ENCODE measurements at places on chromosomes 5 and 9.

GRCh38 chr9:116475201-116475600, 211.9 kb upstream of the TRIM32 start:
- no peak for DNase-seq

DNA sequence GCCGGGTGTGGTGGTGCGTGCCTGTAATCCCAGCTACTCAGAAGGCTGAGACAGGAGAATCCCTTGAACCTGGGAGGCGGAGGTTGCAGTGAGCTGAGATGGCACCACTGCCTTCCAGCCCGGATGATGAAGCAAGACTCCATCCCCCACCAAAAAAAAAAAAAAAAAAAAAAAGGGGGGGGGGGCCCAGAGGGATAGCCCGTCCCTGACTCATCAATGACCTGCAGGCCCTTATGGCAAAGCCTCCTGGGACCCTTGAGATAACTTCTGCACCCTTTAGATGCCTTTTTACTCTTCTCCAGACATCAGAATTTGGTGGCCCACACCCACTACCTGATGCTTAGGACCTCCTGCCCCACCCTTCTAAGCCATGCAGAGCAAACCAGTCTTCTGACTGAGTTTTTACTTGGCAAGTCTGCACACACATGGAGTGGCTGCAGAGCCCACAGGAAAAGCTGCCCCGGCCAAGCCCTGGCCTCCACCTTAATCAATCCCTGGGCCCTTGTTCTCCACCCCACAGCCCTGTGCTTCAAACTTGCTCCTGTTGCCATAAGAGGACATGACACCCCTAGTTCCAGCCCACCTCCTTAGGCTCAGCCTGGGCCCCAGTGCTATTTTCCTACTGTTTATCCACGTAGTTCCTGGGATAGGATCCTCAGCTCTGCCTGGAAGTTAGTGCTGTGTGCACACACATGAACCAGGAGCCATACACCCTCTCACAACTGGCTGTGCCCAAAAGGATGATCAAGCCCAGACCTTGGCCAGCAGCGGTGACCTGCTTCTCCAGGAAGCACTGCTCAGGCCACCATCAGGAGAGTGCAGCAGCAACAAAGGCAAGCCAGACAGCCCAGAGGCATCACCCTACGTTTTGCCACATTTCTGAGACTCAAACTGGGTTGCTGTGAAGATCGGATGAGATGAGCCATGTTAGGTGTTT, 5.1 kb downstream of the MGAT1 start:
- no peak for DNase-seq

- no peak for DNase-seq
These were observed 31.0 kb upstream of the ISOC1 start for GRCh38 chr5:129063483-129064113.

- no peak for DNase-seq
These were observed 23.6 kb upstream of the FIBCD1 start for GRCh38 chr9:130962418-130963316.

GRCh38 chr9:4422495-4422894, 67.8 kb upstream of the SLC1A1 start:
- DNase-seq = peak; percentile 1

DNA sequence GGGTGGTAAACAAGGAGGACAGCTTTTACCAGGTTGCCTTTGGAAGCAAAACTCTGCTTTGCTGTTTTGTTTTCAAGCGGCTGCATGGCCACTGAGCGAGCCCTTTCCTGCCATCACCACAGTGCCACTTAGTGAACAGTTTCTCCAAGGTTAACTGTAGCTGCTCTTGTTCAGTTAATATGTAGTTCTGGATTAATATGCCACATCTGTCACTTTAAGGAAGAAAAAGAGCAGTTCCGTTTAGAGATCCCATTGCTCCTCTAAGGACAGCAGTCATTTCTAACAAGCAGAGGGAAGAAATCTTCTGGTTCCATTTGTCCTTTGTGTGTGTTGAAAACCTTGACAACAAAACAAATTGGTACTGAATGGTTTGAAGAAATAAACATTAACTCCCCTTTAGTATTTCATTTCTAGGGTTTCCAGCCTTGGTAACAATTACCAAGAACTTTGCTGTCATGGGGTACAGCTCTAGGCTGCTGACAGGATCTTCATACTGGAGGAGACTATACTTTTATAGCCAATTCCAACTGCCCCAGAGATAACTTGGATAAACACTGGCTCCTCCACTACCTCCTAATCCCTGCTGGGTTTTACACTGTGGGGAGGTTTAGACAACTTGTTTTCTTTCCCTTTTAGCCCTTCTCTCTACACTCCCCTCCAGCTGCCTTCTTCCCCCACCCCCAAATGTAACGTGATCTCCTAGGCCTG, 10.3 kb upstream of the ABL1 start:
- DNase-seq = no peak

DNA sequence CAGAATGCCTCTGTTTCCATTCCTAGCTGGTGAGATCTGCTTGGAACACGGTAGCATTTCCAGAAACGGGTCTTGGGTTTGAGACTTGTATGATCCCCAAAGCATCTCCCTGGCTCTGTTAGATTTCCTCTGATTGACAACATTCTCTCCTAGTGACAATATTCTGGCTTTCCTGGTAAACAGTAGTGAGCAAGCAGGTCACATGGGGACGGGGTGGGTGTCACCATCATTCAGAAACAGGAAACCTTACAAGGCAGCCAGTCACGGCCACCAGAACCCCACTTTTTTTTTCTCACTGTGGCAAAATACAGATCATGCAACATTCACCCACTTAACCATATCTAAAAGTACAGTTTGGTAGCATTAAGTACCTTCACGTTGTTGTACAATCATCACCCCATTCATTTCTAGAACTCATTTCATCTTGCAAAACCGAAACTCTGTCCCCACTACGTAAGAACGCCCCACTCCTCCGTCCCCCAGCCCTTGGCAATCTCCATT, 90.1 kb upstream of the LMX1B start:
- DNase-seq = peak; percentile 24

DNA sequence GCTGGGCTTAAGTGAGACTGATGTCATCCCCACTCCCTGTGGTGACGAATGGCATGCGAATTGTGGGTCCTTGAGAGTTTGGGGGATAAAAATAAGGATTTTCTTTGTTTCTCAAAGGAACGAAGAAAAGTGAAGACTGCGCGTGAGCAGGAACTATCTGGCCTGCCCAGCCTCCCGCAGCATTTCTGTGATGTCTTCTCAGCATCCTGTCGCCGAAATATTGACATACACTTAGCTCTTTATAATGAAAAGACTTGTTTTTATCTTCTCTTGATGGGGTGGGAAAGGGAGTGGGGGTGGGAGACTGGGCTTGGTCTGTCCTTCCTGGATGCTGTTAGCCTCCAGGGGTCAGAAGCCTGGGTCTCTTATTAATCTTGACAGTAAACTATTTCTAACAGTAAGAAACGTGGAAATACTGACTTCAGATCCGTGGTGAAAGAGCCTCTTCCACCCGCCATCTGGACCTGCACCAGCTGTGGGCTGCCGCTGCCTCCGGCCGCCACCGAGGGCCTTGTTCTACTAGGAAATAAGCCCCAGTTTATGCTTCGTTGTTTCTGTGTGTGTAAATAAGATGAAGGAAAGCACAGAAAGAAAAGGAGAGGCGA, 239.6 kb downstream of the FANCC start:
- DNase-seq = no peak

GRCh38 chr9:35164711-35165110, 2.9 kb downstream of the UNC13B start:
- no peak for DNase-seq

GRCh38 chr5:160198841-160199409, 30.4 kb upstream of the FABP6 start:
- no peak for DNase-seq

- no peak for DNase-seq
These were observed 18.5 kb downstream of the OLFM1 start for GRCh38 chr9:135105938-135106491.

GRCh38 chr9:17837965-17838364, 259.1 kb downstream of the SH3GL2 start:
- no peak for DNase-seq

DNA sequence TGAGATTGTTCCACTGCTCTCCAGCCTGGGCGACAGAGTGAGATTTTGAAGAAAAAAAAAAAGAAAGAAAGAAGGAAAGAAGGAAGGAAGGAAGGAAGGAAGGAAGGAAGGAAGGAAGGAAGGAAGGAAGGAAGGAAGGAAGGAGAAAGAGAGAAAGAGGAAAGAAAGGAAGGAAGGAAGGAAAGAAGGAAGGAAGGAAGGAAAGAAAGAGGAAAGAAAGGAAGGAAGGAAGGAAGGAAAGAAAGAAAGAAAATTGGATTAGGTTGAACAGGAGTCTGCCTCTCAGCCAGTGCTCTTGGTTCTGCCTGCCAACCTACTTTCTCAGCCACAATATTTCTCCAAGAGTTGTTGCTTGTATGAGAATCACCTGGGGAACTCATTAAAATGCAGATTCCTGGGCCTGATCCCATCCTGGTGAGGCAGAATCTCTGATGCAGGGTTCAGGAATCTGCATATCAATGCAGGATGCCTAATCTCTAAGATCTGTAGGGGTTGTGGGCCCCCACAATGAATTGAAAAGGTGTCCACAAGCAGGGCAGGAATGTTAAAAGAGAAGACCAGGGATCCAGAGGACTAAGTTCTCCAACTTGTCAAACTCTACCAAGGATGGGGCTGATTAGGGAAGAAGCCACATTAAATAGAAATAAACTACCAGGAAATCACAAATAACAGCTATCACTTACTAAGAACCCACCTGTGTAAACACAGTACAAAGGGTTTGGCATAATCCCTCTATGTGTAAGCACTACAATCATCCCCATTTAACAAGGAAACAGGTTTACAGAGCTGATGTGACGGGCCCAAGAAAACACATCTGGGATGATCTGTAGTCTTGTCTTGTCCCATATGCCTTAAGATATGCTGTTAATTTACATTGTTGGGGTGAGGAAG, 23.4 kb upstream of the GALNT10 start:
- DNase-seq = no peak

DNA sequence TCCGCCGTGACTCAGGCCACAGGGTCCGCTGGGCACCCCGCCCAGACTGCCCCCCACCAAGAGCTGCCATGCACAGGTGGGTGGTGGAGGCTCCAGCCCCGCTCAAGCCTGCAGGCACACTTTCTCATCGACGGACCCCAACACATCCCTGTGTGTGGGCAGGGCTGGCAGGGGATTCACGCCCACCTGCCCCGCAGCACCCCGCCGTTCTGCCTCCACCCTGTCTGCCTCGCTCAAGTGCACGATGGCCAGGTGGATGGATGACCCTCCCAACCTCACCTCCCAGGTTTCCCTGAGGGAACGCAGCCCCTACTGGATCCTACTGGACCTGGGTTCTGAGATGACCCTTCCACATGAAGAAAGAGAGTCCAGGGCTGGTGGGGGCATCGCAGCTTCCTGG, 26.1 kb upstream of the FCN1 start:
- no peak for DNase-seq

DNA sequence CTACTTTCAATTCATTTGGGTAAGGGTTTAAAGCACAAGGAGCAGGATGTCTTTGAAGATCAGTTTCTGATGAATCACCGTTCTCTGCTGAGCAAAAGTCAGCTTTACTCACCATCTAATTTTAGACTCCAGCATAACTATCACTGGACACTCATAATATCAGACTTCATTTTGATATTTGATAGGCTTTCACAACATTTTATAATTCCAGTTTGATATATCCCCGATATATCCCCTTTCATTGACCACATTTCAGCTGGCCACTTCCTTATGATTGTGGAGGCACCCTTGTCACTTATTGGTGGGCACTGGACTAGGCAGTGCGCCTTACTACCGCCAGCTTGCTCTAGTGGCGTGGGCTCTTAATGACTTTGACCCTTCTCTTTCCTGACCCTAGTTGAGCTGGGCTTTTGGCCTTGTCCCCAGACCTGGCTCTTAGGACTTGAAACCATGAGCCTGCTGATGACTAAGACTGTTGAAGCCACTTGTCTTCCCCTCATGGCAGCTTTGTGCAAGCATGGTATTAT, 46.8 kb downstream of the CYSTM1 start:
- DNase-seq = no peak

Data from activated CD4-positive, alpha-beta T cell treated with anti-CD3 and anti-CD28 coated beads, Interleukin-2, amount 50 U/mL, for 1 hour (primary cell).